ENCODE measurements at places on chromosomes 3 and 15.

GRCh38 chr3:158430448-158430847 lies 140.5 kb upstream of the MLF1 start:
- no peak for DNase-seq

- DNase-seq, result no peak
Measured at GRCh38 chr15:83300826-83301225, 16.4 kb upstream of the BNC1 start.

DNA sequence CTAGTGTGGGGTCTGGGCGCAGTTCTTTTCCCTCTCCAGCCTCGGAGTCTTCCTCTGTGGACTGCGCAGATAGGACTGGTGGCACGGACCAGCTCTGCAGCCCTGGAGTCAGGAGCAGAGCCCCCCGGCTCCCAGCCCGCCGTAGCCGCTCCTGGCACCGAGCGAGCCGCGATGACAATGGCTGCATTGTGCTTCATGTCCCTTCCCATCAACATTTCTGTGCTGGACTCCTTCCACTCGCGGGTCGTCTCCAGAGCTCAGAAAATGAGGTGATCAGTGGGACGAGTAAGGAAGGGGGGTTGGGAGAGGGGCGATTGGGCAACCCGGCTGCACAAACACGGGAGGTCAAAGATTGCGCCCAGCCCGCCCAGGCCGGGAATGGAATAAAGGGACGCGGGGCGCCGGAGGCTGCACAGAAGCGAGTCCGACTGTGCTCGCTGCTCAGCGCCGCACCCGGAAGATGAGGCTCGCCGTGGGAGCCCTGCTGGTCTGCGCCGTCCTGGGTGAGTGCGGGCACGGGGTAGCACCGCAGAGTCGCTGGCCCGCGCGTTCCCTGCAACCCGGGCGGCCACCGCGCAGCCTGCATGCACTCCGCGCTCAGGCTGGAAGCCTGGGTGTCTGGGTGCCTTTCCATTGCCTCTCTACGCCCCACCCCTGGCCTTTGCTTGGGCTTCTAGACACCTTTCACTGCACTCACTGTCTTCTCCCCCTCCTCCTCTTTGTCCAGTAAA lies at the start of gene TF:
Gene TF, plus strand, starts transcription at position 413 of the 731 bp plus-strand sequence. Its CDS starts 48 bp downstream, at position 461.
- DNase-seq, result no peak

GRCh38 chr15:65793818-65794104 lies 1.7 kb upstream of the DENND4A start:
- no peak for DNase-seq

GRCh38 chr15:30962079-30962478 lies 29.3 kb downstream of the MTMR10 start:
- DNase-seq, result no peak

DNA sequence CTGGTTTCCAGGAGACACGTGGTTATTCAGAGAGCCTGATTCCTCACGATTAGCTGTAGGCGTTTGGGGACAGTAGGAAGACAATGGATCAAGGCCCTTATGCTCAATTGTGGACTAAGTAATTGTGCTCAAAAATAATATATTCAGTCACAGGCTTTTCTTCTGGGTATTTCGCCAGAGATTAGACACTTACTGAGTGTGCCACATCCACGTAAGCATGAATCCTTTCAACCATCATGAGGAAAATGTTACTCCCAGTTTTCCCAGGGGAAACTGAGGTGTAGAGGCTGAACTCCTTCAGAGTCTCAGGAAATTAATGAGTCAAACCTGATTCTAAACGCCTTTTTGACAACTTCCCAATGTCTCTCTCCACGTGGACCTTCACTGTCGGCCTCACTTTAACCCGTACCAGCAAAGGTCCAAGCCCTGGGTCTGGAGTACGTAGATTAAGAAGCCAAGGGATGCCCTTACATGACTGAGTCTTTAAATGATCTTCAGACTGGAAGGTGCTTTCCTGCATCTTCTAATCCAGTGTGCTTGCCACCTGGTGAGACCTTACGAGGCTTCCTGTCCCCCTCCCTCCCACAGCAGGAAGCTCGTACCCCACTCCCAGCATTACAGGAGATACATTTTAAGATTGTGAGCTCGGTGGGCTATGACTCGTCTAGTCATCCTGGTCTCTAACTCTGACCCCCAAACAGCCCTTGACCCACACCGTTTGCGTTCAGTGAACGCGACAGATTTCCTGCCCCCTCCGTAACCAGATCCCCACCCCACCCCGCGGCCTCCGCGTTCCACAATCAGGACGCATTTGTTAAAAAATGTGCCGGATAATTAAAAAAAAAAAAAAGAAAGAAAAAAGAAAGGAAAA lies 1.7 kb downstream of the PKM start:
- DNase-seq, result no peak

GRCh38 chr3:191361456-191361855 lies 31.1 kb upstream of the UTS2B start:
- no peak for DNase-seq

- no peak for DNase-seq
Measured at GRCh38 chr3:133994166-133994890, 35.4 kb downstream of the SLCO2A1 start.

DNA sequence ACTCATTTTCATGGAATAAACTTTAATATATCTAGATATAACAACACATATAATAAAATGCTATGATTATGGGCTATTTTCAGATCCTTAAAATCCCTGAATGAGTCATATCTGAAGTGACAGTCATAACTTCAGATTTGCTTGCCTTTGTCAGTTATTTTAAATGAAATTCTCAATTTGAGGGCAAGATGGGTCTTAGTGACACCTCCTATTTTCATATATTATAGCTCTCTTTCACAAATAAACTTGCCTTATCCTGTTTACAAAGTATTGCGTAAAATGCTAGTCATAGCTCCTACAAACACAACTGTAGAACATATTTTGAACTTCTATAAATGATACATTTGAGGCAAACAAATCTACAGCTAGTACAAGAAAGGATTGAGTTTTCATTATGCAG lies 6.2 kb upstream of the THRB start:
- no peak for DNase-seq

DNA sequence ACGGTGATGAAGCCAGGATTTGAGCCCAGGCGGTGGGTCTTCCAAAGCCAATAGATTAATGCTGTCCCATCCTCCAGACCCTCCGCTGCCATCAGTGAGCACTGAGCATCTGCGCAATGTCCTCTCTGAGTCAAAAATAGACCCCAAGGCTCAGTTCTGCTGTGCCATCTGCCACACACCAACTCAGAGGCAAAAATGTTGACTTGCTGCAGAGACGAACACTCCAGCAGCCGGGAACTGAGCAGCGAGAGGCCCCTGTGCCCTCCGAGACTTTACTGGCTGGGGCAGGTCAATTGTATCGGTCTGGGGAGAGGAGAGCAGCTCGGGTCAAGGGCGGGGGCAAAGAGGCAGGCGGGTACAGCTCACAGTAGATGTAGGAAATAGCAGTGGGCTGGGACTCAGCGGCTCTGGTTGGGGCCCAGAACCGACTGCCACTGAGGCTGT lies 41.5 kb upstream of the ATP2B2 start:
- no peak for DNase-seq

GRCh38 chr3:180808823-180809575 lies 103.5 kb upstream of the FXR1 start:
- DNase-seq, result no peak

- DNase-seq, result no peak
Measured at GRCh38 chr3:73461547-73461946, 163.2 kb downstream of the PDZRN3 start.

DNA sequence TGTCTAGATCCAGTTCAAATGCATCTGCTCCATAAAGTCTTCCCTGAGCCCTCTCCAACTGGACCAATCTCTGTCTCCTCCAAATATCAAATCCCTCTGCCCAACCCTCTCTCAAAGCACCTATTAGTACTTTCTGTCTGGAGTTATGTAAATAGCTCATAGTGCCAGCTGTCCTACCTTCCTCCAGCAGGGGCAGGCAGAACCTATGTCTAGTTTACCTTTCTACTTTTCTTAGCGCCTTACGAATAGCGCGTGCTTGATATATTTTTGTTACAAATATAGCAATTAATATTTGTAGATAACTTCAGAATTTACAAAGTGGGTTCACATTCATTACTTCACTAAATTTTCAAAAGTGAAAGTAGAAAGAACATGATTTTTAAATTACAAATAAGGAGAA lies 14.0 kb upstream of the CCDC80 start:
- no peak for DNase-seq

GRCh38 chr3:136772709-136773108 lies 20.5 kb upstream of the STAG1 start:
- DNase-seq, result no peak

DNA sequence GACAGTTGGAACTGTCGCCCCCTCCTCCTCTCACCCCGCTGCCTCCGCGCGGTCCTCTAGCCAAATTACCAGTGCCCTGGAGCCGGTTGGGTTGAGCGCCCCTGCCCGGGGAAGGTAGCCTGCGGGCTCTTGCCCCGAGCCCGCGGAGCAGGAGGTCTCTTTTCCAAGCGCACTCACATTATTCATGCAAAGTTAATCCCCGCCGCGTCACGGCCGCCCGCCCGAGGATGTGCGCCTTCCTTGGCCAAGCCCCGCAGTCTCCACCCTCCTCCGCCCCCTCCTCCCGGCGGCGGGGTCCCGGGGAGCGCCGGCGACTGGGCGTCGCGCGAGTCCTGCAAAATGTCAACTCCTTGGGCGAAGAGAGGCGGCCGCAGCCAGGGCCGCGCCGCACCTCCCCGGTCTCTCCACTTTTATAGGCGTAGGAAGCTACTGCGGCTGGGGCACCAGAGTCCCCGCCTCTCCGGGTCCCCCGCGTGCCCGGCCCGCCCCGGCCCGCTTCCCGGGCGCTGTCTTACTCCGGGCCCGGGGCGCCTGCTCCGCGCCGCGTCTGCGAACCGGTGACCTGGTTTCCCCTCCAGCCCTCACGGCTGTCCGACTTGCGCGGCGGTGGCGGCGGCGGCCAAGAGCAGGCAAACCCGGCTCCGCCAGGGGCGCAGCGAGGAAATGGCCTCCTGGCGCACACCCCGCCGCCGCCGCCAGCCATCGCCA lies at the start of gene THRB:
Gene THRB, minus strand, starts transcription at position 233 of the 708 bp plus-strand sequence.
- no peak for DNase-seq

GRCh38 chr3:186599142-186599784 lies 13.6 kb upstream of the AHSG start:
- DNase-seq, result no peak

GRCh38 chr3:72442759-72443158 lies 405.5 kb downstream of the SHQ1 start:
- no peak for DNase-seq

DNA sequence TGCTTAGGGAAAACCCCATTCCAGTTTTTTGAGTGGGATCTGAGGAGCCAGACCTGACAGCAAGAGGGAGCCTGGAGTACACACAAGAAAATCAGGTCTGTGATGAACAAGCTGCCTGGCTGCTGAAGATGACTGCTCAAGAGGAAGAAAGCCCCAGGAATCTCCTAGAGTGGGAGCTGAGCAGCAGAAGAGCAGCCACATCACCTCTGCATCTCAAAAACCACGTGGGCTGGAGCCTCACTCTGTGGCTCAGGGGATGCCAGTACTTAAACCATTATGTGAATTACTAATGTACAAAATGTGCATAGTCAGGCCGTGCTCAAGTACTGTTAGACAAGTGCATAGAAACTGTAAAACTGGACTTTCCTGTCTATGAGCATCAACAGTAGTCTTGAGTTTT lies 52.4 kb downstream of the SLC9A9 start:
- no peak for DNase-seq

GRCh38 chr15:52303093-52303772 lies 7.6 kb upstream of the MYO5C start:
- no peak for DNase-seq

DNA sequence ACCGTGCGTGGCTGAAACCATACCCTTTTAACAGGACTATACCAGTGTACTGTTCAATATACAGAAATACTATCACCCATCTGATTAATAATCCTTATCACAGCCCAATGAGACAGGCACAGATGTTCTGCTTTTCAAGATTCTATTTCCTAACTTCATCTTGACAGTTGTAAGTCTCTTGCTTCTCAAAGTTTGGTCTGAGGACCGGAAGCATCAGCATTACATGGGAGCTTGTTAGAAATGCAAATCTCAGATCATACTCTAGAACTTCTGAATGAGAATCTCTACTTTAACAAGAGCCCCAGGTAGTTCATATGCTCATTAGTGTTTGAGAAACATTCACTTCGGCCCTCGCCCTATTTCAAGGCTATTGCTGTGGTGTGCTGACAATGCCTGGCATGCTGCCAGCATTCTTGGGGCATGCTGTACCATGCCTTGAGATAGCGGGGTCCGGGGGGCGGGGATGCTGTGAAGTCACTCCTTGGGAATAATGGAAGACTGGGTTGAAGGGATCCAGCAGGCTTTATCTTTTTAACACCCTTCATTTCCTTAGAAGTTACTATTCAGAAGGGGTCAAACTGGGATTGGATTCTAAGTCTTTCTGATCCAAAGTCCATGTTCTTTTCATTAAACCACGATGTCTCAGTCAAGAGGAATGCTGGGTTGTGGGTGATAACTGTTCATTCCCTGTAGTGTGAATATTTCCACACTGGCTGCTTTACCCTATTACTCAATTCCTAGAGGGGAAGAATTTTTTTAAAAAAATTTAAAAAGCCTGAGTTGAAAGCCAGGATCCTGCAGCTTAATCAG lies 194.7 kb downstream of the LPP start:
- DNase-seq, result no peak

- DNase-seq, result no peak
Measured at GRCh38 chr3:153670577-153670976, 450.6 kb upstream of the ARHGEF26 start.

DNA sequence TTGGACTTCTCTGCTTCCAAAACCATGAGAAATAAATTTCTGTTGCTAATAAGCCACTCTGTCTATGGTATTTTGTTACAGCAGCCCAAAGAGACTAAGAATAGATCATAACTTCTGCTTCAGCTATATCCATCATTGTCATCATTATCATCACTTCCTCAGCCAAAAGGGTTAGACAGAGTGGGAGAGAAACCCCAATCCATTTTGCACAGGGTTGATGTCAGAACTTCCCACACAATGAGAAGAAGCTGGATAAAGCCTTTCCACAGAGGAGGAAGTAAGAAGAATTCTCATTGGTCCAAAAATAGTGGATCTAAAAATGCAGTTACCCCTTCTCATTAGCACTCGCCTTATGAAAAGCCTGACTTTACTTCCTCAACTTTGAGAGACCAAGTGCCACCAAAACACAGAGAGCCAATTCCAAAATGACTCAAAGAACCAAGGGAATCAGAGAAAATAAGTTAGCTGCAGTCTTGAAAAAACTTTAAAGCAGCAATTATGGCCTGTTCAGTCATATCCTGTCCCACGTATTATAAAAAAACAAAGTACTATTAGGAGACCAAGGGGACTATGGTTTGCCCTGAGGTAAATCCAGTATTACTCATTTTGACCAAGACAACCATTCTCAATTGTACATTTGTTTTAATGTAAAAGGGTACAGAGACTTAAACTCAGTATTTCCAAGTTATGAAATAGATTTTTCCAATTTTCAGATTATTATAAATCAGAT lies 80.2 kb downstream of the WNT5A start:
- DNase-seq, result no peak

Measured in activated CD4-positive, CD25-positive, alpha-beta regulatory T cell (primary cell).